ENCODE measurements at places on chromosomes 7 and 10.

- DNase-seq: no peak
These were observed 103.7 kb downstream of the KCNMA1 start for GRCh38 chr10:77533887-77534278.

- DNase-seq: no peak
These were observed 165.4 kb upstream of the ADO start for GRCh38 chr10:62639144-62639543.

DNA sequence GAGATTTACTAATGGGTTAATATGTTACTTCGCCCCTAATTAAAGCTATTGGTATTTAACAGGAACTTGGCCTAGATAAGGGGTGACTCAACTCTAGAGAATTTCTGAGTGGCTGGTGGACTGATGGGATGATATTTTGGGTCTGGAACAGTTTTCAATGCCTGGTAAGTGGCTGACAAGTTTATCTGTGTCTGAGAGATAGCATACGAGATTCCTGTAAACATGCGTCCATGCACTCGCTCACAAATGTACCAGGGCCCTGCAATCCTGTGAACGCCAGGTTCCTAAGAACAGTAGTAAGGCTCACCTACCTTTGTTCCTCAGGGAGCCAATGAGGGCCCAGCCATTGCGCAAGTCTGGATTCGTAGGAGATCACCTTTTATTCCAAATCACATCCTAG, 683.8 kb upstream of the ANKRD30A start:
- no peak for DNase-seq

- no peak for DNase-seq
These were observed 23.4 kb downstream of the HYCC1 start for GRCh38 chr7:22990588-22990949.

GRCh38 chr10:33334805-33335550, 511 bp upstream of the NRP1 start:
- DNase-seq: no peak

DNA sequence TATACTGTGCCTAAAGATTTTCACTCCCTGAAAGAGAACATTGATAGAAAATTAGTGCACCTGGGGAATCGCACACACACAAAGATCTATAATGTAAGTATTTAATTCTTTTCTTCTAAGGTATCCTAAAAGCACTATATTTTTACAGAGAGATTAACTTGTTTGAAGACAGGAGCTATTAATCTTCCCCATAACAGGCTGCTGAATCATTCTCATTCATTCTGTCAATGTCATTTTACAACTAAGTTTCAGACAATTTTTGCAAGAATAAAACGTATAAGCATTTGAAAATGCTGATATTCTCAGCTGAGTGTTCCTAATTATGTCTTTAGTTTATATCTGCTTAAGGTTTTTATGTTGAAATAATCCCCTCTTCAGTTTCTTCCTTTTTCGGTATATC, 776.7 kb downstream of the NXPH1 start:
- no peak for DNase-seq

- DNase-seq: no peak
These were observed 44.7 kb upstream of the MXI1 start for GRCh38 chr10:110162741-110163145.

GRCh38 chr7:48703466-48703865, 220.9 kb upstream of the CDC14C start:
- DNase-seq: no peak

GRCh38 chr10:131742500-131742951, 158.3 kb upstream of the PPP2R2D start:
- DNase-seq: no peak

- DNase-seq: no peak
These were observed 73.0 kb upstream of the GTF2IRD1 start for GRCh38 chr7:74380720-74381119.

GRCh38 chr10:56296618-56297017, 64.4 kb downstream of the ZWINT start:
- DNase-seq: no peak

- no peak for DNase-seq
These were observed 404 bp upstream of the FMC1 start for GRCh38 chr7:139340808-139341057.

DNA sequence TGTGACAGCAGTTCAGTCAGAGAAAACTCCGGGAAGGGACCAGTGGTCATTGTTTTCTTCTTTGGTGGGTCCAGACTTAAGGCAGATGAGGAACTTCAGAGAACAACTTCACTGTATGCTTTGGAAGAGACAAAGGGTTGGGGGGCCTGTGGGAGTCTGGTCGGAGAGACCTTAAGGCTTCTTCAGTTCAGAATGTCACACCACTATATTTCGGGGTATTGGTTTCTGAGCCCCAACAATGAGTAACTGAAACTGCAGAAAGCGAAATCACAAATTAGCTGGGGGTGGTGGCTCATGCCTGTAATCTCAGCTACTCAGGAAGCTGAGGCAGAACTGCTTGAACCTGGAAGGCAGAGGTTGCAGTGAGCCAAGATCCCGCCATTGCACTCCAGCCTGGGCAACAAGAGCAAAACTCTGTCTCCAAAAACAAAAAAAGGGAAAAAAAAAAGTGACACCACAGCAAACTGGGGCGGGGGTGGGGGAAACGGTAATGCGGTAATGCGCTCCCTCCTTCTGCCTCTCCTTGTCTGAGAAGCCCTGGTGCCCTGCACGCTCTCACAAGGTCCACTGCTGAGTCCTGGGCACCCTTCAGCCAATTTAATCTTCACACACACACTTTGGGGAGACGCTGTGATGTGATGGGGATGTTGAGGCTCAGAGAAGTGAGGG, 2.2 kb upstream of the ADIRF start:
- DNase-seq: no peak

- peak; percentile 45 for DNase-seq
These were observed 842 bp upstream of the SKIDA1 start for GRCh38 chr10:21526188-21526859.

- DNase-seq: no peak
These were observed 136.9 kb downstream of the SLIT1 start for GRCh38 chr10:97048649-97049427.

DNA sequence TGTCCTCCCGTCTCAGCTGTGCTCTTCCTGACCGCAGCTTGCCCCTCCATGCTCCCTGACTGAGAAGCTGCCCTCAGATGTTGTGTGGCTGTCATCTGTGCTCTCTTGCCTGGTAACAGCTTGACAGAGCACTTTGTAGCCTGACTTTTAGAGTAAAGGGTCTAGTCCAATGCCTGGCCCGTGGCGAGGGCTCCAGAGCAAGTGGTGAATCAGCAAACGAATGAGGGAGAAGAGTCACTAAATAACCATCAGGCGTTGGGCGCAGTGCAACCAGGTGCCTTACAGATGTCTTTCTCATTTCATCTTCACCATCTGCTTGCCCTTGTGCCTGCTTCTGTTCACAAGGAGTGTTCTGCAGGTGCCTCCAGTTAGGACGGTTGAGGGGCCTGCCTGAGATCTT, 45.6 kb downstream of the MKI67 start:
- DNase-seq: no peak

DNA sequence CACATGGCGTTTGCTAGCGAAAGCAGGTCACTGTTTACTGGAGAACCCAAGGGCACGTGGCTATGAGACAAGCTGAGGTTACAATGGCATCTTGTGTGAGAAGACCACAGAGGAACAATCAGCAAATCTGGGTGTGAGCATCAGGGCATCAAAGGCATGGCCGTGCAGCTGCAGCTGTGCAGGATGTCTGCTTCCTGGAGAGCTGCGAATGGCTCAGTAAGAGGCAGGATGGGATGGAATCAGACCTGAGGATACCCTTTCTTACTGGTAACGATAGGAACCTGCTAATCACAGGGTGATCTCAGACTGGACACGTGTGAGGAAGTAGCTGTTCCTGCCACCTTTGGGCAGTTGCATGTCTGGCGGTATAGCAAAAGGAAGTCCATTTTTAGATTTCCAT, 119.5 kb downstream of the RNF216 start:
- DNase-seq: no peak

DNA sequence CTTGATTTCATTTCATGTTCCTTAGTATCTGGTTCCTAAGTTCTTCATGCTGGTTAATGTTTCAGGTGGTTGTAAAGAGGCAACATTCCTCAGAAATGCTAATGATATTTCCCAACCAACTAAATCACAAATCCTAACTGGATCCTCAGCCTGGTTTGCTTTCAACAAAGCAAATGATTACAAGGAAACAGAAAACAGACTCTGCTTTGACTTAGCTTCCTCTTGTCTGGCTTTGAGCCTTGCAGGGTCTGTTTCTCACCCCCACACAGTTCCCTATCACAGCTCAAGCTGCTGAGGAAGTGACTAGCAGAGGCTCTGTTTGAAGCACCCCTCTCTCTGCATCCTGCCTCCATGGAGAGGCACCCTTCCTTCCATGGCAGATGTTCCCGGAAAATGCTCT, 130.2 kb upstream of the CTTNBP2 start:
- no peak for DNase-seq

DNA sequence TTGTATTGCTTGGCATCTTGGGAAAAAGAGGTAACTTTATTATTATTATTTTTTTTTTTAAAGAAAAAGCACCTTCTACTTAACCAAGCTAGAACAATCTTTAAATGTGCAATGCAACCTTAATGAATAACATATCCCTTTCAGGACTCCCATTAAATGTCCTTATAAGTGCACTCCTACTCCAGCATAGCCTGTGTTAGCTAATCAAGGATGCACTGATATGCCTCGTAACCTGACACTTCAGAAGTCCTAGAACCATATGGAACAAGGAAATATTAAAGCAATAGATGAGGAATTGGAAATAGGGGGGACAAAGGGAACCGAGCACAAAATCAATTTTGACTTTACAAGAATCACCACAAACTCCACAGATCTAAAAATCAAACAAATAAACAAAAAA, 522.4 kb downstream of the PARD3 start:
- no peak for DNase-seq

- peak; percentile 48 for DNase-seq
These were observed 5.0 kb upstream of the ANKRD61 start for GRCh38 chr7:6026011-6026819.

- DNase-seq: no peak
These were observed 22.2 kb downstream of the FAM20C start for GRCh38 chr7:214410-215212.

DNA sequence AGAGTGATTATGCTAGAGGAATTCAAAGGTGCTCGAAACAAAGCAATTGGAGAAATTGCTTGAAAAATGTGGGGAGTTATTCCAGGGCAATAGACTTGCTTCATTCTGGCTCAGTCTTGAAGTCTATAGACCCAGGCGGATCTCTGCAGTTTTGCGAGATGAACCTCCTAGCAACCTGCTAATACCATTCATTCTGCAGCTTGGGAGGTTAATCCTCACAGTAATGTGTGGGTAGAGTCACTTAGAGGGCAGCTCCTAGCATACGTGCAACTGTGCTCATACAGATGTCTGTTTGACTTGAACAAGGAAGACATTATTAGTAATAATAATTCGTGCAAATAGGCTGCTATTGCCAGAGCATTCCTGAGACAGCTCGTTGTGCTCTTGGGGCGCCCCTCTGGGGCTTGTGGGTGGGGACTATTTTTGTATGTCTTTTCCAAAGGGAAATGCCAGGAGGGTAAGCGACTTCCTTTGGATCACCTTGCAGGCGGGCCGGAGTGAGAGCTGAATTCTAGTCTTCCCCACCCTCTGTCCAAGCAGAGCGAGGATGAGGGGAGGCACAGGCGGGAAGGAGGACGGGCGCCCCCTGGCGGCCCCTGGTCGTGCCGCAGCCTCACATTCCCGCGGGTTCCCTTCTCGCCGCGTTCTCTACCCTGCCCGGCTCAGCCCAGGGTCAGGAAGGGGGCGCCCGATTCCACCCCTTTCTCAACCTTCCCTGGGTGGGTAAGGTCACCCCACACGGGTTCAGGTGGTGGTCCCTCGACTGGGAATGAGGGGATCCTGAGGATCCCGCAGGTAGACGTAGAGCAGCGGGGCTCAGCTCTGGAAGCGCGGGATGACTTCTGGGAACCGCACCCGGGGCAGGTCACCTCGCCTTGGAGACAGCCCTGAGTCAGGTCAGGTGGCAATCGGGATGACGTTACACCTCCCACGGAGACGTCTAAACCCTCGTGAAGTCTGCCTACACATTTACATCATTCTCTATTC, 241.5 kb downstream of the PHTF2 start:
- peak; percentile 28 for DNase-seq

Measured in T follicular helper cell (primary cell).